Fibroblast of the aortic adventitia (primary cell): ENCODE measurements at places on chromosomes 13 and 19. TPM values are rescaled to one million over a fixed set of nuclear protein-coding genes. Genes with fewer than 3 reads are reported as not detected.

LILRB2 gene
- total RNA-seq, result not detected in 2 replicates

PSG3 gene
- not detected in 2 replicates for total RNA-seq

THSD8 gene
- not detected in 2 replicates for total RNA-seq

LCP1 gene
- 0.25 and 0.99 TPM in 2 replicates for total RNA-seq

FBXO17 gene
- total RNA-seq, result 22.9 and 56.3 TPM in 2 replicates

ZNF540 gene
- total RNA-seq, result 0.36 and 2.1 TPM in 2 replicates
